ENCODE measurements at places on chromosomes 2 and 18.

DNA sequence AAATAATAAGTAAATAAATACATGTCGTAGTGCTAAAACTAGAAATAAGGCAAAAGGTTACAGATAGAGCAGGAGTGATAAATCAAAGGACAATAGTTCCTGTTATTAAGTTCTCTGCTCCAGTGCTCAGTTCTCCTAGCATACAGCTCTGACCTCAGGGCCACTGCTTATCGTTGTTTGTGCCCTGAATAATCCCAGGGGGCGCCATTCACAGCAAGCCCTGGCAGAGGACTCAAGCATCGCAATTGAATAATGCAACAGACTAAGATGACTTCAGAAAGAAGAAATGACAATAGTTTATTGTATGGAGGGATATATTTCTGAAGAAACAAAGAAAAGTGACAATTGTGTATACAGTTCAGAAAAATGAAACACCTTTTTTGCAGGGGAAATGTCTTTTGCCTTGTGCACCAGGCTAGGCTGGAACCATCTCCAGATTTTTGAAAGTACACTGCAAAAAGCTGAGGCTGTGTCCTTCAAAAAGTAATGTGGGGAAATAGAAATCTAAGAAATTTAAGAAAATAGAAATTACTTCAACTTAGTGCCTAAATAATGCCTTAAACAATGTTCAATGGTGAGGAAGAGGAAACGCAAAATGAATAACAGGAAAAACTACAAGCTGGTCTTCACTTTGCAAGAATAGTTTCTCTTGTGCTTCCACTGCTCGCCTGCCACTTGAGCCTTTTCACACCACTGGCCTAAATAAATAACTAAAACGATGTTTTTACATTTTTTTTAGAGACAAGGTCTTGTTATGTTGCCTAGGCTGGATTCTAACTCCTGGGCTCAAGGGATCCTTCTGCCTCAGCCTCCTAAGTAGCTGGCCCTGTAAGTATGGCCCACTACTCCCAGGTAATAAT lies 19.0 kb upstream of the CCNYL1 start:
- DNase-seq = peak; percentile 31

DNA sequence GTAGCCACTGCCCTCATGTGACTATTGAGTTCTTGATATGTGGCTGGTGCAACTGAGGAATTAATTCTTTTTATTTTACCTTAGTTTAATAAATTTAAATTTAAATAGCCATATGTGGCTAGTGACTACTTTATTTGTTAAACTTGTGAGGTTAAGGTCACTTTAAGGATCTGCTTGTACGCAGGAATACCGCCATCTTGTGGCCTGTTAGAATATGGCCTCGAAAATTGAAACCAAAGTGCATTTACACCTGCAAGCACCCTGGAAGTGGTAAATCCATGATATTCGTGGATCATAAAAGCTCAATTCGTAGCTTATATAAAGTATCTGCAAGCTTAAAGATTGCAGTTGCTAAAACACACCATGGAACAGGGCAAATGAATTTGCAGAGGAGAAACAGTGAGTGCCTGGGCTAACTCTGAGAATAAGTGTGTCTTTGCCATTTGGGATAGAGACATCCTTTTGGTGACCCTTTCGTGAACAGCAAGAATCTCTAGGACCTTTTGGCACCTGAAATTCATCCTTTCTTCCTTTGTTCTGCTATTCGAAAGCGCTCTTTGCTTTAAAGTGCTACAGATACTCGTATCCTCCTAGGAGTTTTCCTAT lies 59.9 kb upstream of the REG3A start:
- no peak for DNase-seq

DNA sequence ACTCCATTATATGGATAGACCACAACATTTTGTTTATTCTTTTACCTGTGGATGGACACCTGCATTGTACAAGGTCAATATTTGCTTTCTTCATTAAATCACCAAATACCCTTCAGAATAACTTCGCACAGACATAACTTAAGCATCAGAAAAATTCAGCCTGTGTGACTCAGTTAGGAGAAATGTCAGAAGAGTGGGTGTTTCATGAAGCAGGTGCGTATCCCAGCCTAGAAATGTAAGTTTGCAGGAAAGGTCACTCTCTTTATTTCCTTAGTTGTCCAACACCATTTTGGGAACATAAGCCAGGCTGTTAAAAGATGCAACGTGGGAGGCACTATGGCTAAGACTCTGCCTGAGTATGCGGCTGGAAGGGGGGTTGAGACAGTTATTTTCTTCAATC lies 48.6 kb upstream of the FHL2 start:
- no peak for DNase-seq

DNA sequence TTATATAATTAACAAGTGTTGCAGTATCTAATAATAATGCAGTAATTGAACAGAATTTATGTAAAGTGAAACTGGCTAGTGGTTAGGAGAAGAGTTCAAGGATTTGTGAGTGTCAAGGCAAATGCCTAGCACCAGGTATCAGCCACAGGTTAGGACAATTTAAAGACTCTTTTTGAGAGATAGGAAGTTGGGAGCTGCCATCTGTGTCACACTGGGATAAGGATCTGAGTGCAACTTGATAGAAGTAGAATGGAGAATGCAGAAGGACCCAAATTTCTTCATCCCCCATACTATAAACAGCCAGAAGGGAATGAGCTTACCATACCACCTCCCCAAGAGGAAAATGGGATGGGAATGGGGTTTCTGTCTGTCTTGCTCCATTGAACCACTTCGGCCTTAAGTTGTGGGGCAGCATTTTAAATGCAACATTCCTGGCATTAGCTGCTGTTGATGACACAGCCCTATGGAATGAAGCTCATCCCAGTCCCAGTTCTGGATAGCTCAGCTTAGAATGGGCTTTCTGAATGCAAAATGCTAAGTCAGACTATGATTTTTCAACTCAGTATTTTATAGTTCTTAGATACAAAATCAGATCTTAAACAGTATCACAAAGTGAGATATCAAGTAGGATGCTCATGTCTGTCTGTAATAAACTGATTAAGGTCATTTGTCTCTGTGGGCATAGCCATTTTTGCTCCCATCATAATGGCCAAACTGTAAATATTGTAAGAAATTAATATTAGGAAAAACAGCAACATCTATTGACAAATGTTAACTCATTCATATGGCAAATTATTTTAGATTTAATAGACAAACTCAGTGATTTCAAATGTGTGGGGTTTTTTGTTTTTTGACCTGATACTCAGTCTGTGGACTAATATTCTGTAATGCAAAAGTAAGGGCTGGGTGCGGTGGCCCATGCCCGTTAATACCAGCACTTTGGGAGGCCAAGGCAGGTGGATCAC lies 44.0 kb downstream of the GPR155 start:
- DNase-seq = no peak

GRCh38 chr2:652881-653480 lies 24.2 kb downstream of the TMEM18 start:
- no peak for DNase-seq

GRCh38 chr2:152492911-152493310 lies 157.9 kb downstream of the FMNL2 start:
- DNase-seq = no peak

GRCh38 chr18:52746986-52747385 lies 407.0 kb downstream of the DCC start:
- no peak for DNase-seq

- DNase-seq = no peak
Measured at GRCh38 chr2:239569401-239570090, 168.7 kb upstream of the HDAC4 start.

GRCh38 chr18:60585670-60586069 lies 213.1 kb upstream of the MC4R start:
- no peak for DNase-seq

GRCh38 chr2:54271843-54272627 lies 16.0 kb upstream of the TSPYL6 start:
- DNase-seq = no peak

DNA sequence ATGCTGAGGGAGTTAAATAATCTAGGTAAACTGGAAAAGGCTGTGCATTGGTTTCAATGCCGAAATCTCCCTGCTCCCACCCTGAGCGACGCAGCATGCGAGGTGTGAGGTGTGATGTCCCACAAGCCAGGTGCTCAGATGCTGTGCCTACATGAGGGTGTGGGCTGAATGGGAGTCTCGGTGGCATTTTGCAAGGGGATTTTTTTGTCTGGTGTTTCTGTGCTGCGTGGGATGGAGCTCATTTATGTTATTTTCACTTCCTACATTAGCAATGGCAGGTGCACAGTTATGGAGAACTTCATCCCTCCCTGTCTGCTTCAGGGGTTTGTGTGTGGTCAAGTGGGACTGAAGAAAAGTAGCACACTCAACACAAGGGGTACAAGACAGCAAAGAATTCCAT lies 110.2 kb upstream of the CCDC68 start:
- no peak for DNase-seq

DNA sequence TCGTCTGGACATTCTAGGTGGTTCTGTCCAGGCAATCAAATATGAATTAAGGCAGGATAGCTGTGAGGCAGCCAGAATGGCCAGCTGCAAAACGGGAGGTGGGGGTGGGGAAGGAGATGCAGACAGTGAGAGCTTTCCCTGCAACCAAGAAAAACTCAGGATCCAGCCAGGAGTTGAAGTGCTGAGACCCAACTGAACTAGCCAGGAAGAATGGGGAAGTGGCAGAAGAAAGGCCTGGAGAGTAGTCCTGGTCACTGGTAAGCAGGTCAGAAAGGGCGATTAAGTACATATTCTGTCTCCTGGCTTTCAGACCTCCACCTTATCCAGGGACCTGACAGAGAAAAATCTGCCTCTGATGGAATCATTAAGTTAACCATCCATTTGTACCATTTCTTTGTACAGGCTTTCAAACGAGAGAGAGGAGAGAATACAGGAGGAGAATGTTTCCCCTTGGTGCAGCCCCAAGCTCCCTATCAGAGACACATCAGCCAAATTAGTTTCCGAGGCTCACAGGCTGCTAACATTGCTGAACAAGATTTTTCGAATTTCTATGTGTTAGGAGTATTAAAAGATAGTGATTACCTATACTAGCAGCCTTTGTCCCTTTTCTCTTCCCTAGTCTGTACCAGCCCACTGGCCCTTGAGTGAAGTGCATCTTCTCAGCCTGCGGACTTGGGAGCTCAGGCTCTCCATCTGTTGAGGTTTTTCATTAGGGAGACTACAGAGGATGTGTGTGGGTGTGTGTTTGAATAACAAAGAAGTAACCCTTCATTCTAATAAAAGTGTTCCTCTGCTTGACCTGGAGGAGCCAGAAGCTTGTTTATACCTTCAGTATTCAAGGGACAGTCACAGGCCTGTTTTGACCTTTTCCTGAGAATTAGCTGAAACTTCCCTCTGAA lies 12.5 kb upstream of the HOXD1 start:
- no peak for DNase-seq

- no peak for DNase-seq
Measured at GRCh38 chr2:31694444-31694843, 113.7 kb upstream of the SRD5A2 start.

DNA sequence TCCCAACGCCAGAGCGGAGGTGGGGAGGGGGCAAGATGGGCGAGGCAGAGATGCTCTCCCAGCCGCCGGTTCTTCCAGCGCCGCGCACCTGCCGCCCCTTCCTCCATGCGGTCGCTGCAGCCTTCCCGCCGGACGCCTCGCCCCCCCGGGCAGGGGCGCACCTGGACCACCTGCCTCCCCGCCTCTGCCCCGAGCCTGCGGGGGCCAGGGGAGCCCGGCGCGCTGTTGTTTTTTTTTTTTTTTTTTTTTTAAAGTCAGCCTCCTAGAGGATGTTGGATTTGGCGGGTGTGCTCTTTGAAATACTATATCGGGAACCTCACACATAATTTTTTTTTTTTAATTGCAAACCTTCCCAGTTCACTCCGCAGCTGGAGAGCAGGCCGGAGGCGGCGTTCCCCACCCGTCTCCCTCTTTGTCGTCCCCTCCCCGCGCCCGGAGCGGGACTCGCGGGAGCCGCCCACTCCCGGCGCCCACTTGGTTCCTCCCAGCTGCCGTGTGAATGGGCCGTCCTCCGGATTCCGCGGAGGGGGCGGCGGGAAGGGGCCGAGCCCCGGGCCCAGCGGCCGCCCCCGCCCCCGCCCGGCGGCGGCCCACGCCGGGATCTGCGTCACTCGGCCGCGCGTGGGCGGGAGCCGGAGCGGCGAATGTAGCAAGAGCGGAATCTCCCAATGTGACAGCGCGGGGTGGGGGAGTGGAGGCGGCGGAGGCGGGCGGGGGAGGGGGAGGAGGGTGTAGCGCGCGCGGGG lies 421 bp upstream of the NAB1 start:
- DNase-seq = peak; percentile 89

DNA sequence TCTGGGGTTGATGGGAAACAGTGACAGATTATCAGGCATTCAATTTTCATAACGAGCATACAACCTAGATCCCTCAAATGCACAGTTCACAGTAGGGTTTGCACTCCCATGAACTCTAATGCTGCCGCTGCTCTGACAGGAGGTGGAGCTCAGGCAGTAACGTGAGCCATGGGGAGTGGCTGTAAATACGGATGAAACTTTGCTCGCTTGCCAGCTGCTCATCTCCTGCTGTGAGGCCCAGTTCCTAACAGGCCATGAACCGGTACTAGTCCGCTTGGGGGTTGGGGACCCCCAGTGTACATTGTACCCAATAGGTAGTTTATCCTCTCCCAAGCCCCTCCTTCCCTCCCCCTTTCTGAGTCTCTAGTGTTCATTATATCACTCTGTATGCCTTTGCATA lies 94.6 kb downstream of the PTH2R start:
- DNase-seq = no peak

DNA sequence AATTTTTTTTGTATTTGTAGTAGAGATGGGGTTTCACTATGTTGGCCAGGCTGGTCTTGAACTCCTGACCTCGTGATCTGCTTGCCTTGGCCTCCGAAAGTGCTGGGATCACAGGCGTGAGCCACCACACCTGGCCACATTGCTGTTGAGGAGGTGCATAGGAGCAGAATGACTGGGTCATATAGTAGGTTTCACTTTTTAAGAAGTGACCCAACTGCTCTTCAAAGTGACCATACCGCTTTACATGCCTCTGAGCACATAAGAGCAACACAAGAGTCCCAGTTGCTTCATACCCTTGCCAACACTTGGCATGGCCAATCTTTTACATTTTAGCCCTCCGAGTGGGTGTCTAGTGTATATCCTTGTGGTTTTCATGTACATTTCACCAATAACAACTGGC lies 28.9 kb downstream of the RRM2 start:
- DNase-seq = no peak

DNA sequence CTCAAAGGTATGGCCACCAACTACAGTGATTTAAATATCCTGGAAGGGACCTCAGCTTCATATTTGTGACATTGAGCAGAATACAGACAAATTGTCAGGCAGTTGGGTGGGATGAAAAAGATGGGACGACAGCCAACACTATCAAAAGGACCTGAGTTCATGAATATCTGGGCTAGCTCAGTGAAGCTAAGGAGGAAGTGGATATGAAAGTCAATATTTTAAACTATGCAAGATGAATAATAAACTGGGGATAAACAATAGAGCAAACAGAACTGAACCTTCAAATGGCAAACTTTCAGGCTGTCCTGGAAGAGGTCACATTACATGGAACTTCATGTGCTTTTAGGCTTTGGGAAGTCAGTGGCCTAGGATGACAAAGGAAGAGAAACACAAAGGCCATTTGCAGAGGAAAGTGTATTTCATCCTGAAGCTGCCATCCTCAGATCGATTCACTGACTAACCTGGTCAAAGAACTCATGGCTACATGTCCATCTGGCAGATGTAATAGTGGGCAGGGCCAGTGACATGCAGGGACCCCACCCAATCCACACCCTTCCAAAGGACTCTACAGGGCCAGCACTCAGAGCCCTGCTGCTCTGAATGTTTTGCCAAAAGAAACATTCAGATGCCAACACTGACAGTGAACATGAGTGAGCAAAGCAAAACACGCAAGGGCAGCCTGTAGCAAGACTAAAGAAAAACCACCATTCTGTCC lies 175.7 kb downstream of the ETAA1 start:
- DNase-seq = no peak

- DNase-seq = no peak
Measured at GRCh38 chr2:227360351-227360750, 18.8 kb downstream of the TM4SF20 start.

- DNase-seq = peak; percentile 59
Measured at GRCh38 chr2:37890893-37891495, 34.1 kb upstream of the RMDN2 start.
